ENCODE measurements at places on chromosomes 1 and 21.

DNA sequence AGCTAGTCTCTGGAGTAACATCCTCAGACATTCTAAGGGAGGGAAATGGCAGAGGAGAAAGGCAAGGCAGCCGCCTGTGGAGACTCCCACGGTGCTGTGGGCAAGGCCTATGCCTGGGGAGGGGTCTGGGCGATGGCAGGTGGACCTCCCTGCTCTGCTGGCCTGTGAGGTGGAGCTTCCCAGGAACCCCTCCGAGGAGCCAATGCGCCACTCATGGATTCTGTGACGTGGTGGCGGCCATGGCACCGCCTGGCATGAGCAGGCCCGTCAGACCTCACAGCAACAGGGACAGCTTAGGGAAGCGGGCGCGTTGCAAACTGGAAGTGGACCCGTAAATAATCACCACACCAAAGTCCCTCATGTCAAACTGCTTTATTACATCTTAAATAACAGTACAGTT is 6.7 kb upstream of the NADK start:
- no peak for DNase-seq

- DNase-seq = no peak
Measured at GRCh38 chr1:213284626-213285025, 233.6 kb downstream of the RPS6KC1 start.

- DNase-seq = no peak
Measured at GRCh38 chr1:207040181-207040533, 7.6 kb upstream of the C1orf116 start.

DNA sequence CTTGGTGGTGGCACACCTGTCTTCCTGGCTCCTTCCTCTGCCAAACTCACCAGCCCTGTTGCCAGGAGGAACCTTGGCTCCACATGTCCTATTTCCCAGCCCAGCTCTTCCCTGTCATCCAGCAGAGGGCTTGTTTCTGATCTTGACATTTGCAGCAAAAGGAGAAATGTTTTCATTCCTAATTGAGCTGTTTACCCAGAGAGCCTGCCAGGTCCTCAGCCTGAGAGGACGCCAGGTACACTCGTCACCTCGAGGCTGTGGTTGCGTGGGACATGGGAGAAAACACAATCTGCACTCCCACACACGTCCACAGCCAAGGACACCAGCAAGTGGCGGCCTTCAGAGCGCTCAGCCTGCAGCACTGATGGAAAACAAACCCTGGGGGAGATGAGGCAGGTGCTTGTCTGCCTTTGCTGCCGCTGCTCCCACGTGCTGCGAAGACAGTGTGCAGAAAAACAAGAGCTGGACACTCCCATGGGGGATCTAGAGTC is 132.8 kb upstream of the CD34 start:
- no peak for DNase-seq

DNA sequence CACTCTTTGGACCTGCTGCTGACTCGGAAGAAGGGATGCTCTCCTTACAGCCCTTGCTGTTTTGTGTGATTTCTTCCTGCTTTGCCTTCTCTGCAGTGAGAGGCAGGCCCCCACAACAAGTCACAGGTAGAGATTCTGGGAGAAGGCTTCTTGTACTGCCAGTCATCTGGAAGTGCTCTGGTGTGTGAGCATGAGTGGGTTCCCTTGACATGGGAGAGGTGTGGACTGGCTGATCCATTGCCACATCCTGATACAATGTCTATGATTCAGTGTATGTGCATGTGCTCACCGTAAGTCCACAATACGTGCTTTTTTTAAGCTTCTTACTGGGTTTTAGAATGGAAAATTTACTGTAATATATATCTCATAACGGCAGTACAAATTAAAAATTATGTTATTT is 46.0 kb upstream of the PLA2G4A start:
- no peak for DNase-seq

GRCh38 chr21:44905016-44905727 is 15.5 kb downstream of the ITGB2 start:
- DNase-seq = no peak

DNA sequence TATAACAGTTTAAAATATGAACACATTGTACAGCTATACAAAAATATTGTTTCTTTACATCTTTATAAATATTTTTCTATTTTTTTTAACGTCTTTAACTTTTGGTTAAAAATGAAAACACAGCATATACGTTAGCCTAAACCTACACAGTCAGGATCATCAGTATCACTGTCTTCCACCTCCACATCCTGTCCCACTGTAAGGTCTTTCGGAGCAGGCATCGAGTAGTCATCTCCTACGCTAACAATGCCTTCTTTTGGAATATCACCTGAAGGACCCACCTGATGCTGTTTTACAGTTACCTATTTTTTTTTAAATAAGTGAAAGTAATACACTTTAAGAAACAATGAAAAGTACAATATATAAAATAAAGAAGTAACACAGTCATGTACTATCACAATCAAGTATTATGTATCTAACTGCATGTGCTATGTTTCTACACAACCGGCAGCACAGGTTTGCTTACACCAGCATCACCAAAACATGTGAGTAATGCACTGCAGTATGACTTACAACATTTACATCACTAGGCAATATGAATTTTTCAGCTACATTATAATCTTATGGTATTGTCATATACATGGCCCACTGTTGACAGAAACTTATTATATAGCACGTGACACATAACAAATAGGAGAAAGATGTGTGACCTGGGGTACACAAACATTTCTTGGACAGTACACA is 254.4 kb downstream of the AKT3 start:
- DNase-seq = no peak

DNA sequence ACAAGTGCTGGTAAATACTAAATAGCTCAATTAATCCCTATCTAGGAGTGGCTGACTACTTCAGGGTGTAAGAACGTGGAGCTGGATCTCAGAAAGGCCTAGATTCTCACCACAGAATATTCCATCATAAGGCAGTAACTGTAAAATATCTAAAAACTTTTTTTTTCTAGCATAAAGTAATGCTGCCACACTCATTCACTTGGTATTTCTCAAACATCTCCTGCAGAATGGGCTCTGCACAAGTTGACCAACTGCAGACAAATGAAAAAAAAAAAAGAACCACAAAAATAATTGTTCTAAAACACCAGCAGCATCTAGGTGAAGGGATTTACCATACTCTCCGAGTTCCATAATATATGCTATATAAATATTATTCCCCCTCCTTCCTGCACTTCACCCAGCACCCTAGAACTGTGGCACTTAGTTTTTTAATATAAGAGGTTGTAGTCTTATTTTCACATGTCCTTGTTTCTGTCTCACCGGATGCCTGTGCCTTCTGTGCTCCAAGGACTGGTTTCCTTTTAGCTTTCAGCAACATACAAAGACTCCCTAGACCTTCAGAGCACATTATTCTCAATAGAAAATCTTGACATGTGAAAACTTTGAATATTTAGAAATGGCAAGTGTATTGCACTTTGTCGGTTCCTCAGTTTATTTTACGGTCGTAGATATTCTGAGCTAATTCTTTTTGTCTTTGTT is 8.9 kb downstream of the VSIG8 start:
- no peak for DNase-seq

GRCh38 chr1:59703226-59703917 is 111.4 kb upstream of the HOOK1 start:
- no peak for DNase-seq

GRCh38 chr1:159580340-159580739 is 7.3 kb upstream of the APCS start:
- no peak for DNase-seq

DNA sequence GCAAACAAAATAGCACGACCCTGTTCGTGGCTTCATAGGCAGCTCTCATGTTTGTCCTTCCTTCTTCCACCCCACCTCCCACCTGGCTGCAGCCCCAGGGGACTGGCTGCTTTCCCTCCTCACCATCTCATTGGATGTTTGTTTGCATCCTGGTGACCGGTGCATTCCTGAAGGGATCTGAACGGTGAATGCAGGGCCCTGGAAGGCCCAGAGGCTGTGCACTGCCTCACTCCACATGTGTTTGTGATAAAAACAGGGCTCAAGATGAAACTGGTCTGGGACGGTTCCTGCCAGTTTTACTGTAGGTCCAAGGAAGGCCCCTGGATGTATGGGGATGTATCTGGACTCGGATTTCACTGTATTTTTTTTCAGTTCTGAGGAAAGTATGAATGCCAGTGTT is 42.8 kb downstream of the CNN3 start:
- DNase-seq = no peak

GRCh38 chr1:110152133-110152785 is 2.0 kb downstream of the SLC6A17 start:
- no peak for DNase-seq

DNA sequence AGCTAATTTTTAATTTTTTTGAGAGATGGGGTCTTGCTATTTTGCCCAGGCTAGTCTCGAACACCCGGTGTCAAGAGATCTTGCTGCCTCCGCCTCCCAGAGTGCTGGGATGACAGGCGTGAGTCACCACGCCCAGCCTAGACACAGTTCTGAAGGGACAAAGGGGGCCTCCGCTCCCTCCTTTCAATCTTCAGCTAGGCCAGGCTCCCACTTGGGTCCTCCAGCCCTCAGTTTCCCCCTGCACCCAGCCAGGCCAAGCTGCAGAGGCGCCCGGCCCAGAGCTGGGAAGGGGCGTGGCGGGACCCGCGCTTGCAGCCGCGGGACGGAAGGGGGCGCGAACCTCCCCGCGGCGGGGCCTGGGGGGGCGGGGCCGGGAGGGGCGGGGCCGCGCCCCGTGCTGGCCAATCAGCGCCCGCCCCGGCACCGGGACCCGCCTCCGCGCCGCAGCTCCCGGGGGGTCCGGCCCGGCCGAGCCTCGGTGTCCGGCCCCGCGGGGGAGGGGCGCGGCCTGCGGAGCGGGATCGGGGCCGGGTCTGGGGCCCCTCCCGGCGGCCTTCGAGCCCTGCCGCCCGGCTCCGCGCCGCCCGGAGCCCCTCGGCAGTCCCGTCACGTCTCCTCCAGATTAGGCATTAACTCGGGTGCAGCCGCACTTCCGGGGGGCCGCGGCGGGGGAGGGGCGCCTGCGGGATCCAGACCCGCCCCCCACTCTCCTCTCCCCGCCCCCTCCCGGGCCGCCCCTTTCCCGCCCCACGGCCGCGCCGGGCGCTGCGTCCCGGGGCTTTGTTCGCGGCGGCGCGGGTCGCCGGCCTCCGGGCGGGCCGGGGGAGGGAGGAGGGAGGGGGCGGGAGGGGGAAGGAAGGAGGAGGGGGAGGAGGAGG is 559 bp upstream of the AGRN start:
- DNase-seq = peak; percentile 82

GRCh38 chr1:169003864-169004516 is 102.5 kb upstream of the ATP1B1 start:
- DNase-seq = no peak

- DNase-seq = no peak
Measured at GRCh38 chr1:198908995-198909394, 270.2 kb downstream of the PTPRC start.

- DNase-seq = no peak
Measured at GRCh38 chr1:12592496-12592895, 25.5 kb downstream of the DHRS3 start.

GRCh38 chr1:7455796-7456721 is 315.0 kb upstream of the VAMP3 start:
- peak; percentile 9 for DNase-seq

DNA sequence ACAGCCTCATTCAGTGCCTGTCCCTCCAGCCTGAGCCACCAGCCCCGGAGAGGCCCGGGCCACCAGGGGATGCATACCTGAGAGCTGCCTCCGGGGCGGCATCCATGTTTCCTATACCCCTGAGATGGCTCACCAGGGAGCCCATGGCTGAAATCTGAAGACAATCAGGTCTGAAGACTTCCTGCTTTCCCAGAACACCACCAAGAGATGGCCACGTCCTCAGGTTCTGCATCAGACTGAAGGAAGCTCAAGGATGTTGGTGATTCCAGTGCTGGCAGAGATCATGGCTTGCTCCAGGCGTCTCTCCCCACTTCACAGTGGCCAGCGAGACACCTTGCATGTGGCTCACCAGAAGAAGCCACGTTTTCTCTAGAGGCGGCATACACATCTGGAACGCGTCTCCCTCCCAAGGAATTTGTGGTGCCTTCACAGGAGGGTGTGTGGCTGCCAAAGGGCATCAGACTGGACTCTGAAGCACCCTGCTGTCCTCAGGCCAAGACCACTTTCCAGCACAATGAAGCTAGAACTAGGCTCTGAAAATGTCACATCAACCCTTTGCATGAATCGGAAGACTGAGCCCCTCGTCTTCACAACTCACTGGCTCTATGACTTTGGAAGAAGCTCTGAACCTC is 170.7 kb upstream of the IRF2BP2 start:
- no peak for DNase-seq

GRCh38 chr1:168767894-168768584 is 39.0 kb upstream of the DPT start:
- no peak for DNase-seq

- peak; percentile 52 for DNase-seq
Measured at GRCh38 chr1:184563308-184563707, 176.5 kb downstream of the C1orf21 start.

DNA sequence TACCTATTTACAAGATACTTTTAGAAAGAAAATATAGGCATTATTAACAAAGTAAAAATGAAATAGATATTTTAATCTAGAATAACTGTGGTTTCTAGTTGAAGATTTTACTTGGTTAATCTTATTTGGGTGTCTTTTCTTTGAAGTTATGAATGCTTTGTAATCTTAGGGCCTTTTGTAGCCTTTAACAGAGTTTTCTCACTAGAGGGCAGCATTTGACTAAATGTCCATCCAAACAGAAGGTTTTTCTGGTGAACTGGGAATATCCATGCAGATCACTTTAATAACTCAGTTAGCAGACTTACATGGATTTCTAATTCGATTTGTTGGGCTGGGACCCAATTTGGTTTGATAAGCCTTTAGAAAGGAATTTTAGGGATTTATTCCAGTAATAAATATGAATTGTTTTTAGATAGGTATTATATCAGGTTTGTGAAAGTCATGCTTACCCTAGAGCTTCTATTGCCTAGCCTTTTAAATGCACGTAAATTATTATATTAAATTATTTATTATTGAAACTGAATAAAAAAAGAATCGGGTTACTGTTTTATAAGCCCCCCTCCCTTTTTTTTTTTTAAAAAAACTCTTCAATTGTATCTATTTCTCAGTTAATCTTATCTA is 119.7 kb downstream of the ZNF326 start:
- peak; percentile 79 for DNase-seq

DNA sequence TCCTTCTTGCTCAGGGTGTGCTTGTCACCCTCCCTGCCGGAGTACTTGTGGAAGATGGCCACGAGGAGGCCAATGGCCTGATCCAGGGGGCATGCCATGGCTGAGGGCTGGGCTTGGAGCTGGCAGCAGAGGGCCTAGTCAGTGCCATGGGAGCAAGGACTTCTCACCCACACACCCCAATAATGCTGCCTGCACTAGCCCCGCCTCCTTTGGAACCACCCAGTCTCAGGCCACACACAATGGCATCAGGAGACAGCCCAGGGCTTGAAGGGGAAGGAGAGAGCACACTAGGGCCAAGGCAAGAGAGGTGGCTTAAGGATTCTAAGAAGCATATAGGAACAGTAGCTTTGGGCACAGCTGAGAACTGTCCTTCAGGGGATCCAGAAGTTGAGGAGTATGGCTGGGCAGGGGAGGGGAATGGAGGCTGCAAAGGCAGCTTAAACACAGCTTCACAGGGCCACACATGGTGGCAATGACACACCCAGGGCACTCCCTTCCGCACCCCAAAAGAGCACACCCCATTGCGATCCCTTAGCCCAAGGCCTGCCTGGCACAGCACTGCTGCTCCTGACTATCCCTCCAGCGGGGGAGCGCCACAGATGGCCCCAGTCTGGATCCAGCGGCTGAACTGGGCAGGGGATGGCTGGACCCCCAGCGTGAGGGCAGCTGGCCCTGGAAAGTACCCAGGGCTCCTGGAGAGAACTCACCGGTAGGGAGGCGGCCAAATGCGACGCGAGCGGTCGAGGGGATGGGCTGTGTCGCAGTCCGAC is at the start of gene S100A6:
TSS of gene S100A6 (minus strand) at position 750 of the 770 bp plus-strand sequence. CDS start at position 98, 652 bp downstream.
- DNase-seq = peak; percentile 87
